T-helper 1 cell (primary cell): ENCODE measurements at places on chromosomes 11 and 22.
A peak's percentile ranks its signal among the peaks of the same experiment; 100 is the strongest.

DNA sequence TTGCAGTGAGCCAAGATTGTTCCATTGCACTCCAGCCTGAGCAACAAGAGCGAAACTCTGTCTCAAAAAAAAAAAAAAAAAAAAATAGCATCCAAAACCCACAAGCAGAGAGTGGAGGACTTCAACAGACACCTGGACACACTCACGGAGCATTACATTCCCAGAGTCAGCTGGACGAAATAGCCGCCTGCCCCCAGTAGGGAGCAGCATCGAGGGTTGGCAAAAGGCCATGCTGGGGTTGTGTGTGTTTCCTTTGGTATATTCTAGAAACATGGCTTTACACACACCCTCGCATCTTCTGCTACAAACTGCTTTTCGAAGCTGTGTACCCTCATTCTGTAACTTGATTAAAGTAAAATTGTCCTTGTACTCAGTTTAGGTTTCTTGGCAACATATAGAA is 5.3 kb downstream of the ADA2 start:
- no peak for DNase-seq

GRCh38 chr11:2424811-2425495 is 19.4 kb downstream of the TRPM5 start:
- no peak for DNase-seq

DNA sequence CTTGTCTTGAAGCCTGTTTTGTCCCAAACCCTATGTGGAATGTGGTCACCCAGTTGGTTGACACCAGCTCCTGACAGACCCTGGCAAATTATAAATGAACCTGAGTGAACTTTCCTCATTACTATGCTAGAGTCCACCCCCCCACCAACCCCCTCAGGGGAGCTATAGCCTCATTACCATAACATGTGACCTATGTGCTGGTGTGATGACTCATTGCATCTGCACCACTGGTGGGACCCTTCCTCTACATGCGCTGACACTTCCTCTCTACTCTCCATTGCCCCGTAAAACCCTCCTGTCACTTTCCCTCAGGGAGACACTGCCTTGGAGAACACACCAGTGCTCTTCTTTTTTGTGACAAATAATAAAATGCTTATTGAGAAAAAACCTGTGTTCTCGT is 105.0 kb upstream of the SESN3 start:
- no peak for DNase-seq

DNA sequence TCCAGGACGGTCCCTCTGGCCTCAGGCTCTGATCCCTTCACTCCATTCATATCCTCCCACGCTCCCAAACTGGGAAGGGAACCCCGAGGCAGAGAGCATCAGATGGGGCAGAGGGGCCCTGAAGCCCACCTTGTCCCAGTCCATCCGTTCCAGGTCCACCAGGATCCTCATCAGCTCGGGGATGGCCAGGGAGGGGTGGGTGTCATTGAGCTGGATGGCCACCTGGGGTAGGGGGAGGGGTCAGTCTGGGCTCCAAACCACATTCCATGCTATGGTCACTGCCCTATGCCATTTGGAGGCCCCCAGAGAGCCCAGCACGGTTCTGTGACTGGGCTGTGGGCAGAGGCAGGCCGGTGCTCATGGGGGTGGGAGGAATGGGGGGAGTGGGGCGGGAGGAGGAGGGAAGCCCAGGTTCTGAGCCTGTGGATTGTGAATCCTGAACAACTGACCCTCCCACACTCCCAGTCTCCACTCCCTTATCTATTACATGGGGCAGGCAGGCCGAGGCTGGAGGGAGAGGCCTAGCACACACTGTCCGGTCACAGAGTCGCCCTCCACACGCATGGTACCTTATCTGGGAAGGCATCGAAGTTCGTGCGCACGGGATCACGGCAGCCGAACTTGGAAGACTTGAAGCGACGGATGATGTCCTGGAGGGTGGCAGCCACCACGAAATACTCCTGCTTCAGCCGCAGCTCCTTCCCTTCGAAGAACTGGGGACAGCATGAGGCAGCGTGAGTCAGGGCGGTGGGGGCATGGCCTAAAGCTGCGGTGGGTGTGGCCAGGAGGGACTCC is 5.5 kb downstream of the PYGM start:
- no peak for DNase-seq

GRCh38 chr11:42462558-42463310 is 849.1 kb upstream of the API5 start:
- DNase-seq, result no peak

DNA sequence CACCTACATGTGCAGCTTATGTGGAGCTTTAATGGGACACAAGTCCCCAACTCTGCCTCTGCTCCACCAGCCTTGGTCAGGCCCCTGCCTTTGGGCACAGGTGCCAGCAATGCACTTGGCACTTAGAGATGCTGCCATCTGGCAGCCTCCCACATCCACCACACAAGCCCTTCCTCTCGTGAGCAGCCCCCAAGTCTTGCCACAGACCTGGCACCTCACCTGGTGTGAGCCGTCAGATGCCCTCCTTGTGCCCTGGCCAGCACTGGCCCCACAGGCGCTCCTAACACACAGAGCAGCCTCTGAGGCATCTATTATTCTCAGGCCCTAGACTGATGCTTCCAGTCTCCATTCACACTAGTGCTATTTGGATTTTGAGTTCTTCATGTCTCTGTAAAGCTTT is 24.5 kb upstream of the SERPIND1 start:
- DNase-seq, result no peak

DNA sequence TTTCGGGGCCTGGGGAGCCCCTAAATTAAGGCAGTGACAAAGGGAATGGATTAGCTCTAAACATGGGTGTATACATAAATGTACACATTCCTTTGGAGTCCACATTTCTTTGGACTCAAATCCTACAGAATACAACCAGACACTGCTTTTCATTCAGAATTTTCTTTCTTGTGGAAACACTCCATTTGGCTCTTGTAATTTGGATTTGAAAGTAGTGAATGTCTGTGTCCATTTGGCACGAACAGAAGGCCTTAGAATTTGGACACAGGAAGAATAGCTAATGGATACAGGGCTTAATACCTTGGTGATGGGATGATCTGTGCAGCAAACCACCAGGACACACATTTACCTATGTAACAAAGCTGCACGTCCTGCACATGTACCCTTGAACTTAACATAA is 399.5 kb downstream of the NELL1 start:
- DNase-seq, result no peak

- DNase-seq, result peak; percentile 11
These were observed 242.0 kb downstream of the ETS1 start for GRCh38 chr11:128345316-128345715.

DNA sequence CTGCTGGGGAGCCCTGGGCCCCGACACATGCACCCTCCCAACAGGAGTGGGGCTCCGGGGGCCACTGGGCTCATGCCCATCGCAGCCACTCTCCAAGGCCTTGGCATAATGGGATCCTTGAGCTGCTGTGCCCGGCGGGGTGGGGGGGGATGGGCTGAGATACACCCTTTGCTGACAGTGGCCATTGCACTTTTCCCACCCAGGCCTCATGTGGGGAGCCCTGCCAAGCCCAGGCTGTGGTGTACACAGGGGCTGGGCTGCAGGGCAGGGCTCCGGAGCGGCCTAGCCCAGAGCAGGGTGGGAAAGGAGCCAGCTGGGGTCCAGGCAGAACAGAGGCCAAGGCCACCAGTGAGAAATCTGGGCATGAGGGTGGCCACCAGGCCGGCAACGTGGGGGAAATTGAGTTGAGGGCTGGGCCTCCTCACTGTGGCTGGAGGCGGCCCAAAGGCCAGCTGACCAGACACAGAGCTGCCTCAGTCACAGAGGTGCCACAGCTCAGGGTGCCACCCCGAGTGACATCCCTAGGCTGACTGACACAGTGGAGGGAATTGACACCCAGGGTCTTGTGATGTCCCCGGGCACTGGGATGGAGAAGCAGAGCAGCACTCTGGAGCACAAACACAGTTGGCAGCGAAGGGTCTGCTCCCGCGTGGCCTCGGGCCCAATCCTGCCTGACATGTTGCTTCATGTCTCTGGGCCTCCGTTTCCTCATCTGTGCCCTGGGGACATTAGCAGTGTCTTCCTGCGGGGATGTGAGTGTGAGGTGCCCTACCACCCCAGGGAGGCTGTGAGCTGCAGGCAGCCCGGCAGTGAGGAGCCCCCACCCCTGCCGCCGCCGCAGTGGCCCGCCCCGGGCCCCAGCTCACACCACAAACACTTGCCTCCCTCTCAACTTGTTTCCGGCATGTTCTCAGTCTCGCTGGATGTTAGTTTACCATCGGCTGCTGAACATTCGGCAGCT is 30.4 kb downstream of the RTN4R start:
- no peak for DNase-seq

GRCh38 chr11:3220521-3221407 is 2.2 kb upstream of the MRGPRG start:
- no peak for DNase-seq

GRCh38 chr11:60252213-60253108 is 9.5 kb upstream of the MS4A4E start:
- no peak for DNase-seq

DNA sequence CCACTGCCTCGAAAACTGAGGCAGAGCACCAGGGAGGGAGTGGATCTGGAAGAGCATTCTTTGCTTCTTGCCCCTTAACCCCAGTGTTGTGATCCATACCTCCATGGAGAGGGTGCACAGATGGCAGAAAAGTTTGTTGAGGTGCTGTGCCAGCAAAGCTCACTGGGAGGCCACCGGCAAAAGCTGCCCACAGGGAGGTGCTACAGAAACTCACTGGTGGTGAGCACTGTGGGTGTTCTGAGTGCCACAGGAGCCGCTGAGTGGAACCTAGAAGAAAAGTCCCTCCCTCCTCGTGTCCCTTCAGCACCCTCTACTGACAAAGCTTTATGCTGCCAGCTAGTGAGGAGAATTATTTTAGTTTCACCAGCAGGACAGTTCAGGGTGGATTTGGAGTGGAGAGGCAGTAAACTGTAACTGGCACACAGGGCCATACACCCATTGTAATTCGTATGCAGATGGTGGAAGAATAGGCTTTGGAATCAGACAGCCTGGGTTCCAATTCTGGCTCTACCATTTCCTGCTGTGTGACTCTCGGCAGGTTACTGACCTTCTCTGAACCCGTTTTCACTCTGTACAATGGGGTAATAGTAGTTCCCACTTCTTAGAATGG is 84.6 kb downstream of the SWAP70 start:
- peak; percentile 16 for DNase-seq

DNA sequence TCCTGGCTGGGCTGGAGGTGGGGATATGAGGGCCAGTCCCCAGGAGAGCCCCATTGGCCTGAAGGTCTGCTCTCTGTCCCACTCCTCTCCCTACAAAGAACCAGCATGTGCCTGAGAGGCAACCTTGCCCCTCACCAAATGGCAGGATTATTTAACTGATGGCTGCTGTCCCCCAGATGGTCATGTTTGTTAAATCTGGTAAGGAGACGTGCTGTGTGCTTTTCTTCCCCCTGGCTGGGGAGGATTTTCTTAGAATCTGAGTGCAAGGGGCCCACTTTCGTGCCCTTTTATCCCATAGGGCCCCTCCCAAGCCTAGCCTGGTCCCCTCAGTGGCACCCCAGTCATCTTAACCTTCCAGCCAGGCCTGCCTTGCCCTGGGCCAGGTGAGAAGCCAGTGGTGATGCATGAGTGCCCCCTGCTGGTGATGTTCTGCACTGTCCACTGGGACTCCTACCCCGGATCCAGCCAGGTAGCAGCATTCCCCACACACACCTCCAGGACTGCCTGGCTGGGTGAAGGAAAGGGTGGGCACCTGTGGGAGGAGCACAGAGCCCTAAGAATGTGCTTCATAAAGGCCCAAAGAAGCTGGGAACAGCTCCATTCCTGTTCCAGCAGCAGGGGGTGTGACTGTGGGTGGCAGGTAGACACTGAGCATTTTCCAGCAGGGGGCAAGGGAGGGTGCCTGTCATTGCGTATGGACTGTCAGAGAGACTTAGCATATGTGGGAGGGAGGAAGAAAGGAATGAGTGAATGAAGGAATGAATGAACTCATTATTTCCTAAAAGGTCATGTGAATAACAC is 28.9 kb downstream of the MFNG start:
- DNase-seq, result peak; percentile 75

GRCh38 chr11:16857186-16857585 is 118.7 kb downstream of the C11orf58 start:
- DNase-seq, result no peak

DNA sequence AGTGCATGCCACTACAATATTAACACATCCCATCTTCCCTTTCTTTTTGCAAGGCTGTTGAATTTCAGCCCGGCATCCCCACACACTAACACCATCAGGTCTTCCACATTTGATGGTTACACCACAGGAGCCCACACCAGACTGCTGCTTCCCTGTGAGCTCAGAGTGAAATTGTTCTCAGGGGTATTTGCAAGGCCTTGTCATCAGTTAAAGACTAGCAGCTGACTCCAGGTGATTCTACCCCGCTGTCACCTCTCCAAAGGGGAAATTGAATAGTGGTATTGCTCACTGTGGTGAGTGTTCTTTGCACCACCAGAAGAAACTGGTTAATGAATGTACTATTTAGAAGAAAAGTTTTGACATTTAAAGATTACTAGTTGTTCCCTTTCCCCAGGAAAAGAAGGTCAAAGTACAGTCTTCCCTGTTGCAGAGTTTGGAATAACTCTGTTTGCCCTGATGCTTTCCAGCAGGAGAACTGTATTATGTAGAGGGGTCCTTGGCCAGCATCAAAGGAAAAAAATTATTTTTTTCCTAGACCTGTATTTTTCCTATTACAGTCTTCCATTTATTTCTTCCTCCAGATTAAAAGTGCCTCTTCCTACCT is 41.9 kb downstream of the BID start:
- no peak for DNase-seq

GRCh38 chr22:43467216-43467940 is 55.6 kb downstream of the MPPED1 start:
- no peak for DNase-seq

DNA sequence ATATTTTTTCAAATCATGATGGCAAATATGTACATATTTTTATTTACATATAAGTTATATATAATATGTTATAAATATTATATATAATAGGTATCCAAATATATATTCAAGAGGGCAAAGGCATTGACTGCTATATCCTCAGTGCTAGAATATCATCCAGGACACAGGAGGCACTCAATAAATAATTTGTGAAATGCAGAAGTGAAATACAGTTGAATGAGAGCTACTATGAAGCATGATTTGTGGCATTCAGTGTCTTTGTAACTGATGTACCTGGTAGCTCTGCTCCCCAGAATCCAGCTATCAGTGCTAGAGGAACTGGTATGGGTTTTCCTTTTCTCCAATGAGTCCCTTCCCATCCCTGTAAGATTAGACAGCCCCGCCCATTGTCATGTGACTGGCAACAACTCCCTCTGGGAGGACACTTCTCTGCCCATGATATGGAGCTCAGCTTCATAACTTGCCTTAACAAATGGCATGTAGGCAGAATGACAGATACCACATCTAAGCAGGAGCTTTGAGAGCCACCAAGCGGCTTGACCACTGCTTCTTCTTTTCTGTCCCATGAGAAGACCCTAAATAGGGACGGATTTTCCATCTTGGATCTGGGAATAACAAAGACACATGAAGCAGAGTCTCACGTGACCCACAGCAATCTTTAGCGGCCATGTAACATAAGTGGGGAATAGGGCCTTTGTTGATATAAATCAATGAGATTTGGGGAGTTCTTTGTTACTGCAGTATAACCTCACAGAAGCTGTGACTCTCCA is 10.2 kb upstream of the CD82 start:
- no peak for DNase-seq

- no peak for DNase-seq
These were observed 370.3 kb downstream of the TENM4 start for GRCh38 chr11:79070518-79070917.

- DNase-seq, result no peak
These were observed 8.2 kb downstream of the CD5 start for GRCh38 chr11:61110255-61111049.

- no peak for DNase-seq
These were observed 22.8 kb downstream of the OSBP2 start for GRCh38 chr22:30717331-30717921.

GRCh38 chr11:36672815-36673450 is 74.9 kb upstream of the RAG2 start:
- DNase-seq, result no peak

- no peak for DNase-seq
These were observed 18.9 kb downstream of the AP1B1 start for GRCh38 chr22:29369460-29369859.
